ENCODE measurements at places on chromosomes 6 and 20.
A peak's percentile ranks its signal among the peaks of the same experiment; 100 is the strongest.

GRCh38 chr6:27867051-27867944, 44.9 kb downstream of the OR2B2 start:
- DNase-seq = peak; percentile 34

GRCh38 chr6:21780141-21780540, 186.6 kb downstream of the SOX4 start:
- no peak for DNase-seq

GRCh38 chr6:36701401-36701991, 3.9 kb downstream of the RAB44 start:
- DNase-seq = no peak

DNA sequence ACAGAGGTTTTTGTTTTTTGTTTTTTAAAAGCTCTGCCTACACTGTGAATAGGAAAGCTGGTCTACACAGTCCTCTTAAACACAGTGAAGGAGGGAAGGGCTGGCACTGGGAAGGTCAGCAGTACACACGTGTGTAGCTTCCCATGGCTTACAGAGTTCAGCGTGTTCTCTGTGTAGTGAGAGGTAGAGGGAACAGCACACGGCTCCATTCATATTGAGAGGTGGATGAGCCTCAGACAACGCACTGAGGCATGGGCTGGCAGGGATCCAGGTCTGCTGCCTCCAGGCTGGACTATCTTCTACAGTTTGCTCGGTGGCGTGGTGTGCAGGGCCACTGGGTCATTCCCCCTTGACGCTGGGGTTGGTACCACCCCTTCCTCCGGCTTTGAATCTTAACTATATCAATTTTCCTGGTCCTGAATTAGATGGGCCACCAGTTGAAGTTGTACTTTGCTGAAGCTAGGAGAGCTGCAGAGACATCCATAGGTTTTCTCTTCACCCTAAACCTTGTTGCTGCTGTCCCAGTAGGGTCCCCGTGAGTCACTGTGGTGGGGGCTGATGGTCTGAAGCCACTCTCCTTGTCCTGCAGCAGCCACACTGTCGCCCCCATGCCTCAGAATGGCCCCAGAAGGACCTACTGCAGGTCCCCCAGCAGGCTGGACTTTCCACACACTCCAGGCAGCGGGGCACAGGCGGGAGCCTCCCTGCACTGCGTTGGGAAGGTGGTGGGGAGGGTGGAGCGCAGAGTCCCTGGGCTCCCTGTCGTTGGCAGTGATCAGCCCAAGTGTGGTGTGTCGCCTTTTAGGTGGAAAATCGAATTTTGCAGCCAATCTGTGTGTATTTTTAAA, 2.0 kb downstream of the ARFGAP1 start:
- no peak for DNase-seq

GRCh38 chr6:71048320-71049164, 91.7 kb upstream of the B3GAT2 start:
- DNase-seq = no peak

DNA sequence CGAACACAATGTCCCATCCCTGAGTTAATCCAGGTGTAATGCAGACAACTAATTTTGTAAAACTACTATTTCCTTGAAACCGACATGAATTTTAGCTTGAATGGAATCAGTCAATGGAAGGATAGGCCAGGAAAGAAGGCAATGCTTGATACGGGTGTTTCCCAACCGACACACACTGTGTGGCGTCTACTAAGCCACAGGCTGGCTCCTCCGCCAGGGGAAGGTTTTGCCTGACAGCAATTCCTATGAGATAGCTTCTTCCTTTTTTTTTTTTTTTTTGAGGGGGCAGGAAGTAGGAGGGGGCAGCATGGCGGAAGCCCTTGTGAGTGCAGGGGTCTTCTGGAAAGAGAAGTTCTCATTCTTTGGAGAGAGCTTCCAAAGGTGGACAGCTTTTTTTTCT, 12.0 kb upstream of the LAMA4 start:
- no peak for DNase-seq

DNA sequence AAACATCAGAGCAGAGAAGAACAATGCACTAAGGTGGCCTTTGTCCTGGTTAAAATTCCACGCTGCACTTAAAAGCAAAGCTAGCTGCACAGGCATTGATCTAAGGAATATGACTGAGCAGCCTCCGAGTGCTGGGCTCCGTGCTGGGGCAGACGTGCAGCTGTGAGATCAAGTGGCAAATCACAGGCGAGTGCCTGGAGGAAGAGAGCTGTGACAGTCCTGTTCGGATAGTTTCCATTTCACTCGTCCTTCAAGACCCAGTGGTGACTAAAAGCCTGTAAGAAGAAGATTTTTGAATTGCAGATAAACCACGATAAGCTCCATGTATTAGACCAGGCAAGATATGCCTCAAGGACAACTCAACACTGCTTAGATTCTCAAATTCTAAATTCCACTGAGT, 247.9 kb downstream of the ANKRD60 start:
- no peak for DNase-seq

GRCh38 chr6:167759912-167760311, 66.8 kb upstream of the AFDN start:
- DNase-seq = no peak

- no peak for DNase-seq
These were observed 106.4 kb upstream of the ASCC3 start for GRCh38 chr6:100987556-100987955.

DNA sequence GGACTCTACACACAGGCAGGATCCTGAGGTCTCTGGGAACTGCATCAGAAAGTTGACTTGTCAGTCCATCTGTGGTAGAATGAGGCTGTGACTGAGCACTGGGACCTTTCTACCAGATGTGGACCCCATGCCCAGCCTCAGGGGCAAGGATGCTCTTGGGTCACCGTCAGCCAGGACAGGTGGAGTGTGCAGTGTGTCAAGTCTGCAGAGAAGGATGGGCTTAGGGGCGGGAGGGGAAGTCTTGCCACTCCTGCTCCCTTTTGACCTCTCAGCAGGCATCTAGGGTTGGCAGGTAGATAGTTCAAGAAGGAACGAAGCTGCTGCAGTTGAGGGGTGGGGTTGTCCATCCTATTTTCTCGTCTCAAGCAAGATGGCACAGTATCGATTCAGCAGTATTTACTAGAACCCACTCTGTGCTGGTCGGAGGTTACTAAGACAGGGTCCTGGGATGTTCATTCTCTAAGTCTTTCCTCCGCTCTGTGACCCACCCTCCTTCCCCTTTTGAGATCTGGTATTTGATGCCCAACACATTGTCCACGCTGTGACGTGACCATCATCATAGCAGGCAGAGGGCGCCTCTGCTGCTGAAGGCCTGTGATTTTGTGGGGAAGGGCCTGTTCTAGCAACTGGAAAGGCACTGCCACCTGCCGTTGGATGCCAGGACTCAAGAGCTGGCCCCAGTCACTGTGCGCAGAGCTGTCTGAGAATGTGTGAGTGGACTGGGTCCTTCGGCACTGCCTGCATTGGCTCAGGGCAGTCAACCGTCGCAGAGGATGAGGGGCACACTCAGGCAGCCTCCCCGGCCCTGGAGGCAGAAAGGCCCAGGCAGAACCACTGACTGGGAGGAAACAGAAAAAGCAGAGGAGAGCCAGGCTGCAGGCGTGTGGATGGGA, 23.2 kb downstream of the RBCK1 start:
- peak; percentile 88 for DNase-seq

DNA sequence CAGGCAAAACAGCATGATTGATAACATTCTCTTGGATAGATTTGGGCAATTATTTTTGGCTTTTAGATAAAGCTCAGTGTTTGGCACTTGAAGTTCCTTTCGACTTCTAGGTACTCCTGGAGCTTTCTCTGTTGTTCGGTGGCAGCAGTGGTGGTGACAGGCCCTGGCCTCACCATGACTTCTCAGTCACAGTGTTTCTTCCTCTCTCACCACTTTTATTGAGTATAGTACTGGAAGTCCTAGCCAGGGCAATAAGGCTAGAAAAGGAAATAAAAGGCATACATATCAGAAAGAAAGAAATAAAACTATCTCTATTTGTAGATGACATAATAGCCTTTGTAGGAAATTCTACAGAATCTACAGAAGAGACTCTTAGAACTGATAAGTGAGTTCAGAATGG, 101.2 kb upstream of the SIRPG start:
- DNase-seq = no peak

- DNase-seq = no peak
These were observed 34.5 kb upstream of the HBS1L start for GRCh38 chr6:135088818-135089809.

DNA sequence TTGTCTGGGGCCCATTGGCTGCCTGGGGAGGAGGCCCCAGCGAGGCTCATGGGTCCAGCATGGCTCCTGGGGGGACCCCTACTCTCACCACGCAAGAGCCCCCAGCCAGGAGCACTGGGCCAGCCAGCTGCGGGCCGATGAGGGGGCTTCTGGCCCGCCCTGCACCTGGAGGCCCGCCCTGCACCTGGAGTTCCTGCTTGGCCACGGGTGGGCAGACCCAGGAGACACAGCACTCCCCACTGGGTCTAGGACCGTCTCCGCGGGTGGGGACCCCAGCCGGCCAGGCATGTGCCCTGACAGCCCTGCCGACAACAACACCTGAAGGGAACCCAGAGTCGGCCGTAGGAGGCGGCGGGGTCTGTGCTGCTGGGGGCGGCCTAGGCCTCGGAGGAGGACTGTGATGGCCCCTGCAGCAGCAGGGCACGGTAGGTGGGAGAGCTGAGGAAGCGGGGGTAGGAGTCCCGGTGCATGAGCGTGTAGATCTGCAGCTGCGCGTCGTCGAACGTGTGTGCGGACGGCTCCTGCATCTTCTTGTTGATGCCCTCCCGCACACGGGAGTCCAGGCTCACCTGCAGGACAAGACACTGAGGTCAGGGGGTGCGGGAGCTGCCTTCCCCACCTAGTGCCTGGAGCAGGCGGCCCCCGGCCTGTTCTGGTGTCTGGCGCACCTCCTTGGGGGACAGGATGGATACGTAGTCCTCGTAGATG, 5.7 kb downstream of the RGS19 start:
- no peak for DNase-seq

GRCh38 chr6:30689022-30689865, 1.5 kb downstream of the NRM start:
- DNase-seq = no peak

DNA sequence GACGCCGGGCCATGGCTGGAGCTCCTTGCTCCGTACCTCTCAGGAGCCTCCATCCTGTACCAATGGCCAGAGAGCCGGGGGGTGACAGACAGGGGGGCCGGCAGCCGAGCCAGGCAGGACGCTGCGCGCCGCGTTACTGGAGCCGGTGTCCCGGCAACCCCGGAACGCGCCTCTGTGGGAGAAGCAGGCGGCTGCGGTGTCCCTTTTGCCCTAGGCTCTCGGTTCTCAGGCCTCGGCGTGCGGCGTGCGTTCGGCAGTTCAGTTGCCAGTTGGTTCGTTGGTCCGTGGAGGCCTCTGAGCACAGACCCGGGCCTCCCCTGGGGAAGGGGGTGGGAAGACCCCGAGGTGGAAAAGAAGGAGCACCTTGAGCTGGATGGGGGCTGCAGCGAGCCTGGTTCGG, at the start of gene SPATS1:
Gene SPATS1 (plus strand): TSS at position 162 of the 400 bp plus-strand sequence. CDS start 446 bp downstream, outside the sequence.
- DNase-seq = no peak

GRCh38 chr6:123598011-123598410, 38.7 kb downstream of the TRDN start:
- DNase-seq = no peak

GRCh38 chr20:45306431-45306982, at the start of gene RBPJL:
TSS of gene RBPJL (plus strand) at chr20:45306840. CDS start at chr20:45306923, 83 bp downstream.
- DNase-seq = no peak

DNA sequence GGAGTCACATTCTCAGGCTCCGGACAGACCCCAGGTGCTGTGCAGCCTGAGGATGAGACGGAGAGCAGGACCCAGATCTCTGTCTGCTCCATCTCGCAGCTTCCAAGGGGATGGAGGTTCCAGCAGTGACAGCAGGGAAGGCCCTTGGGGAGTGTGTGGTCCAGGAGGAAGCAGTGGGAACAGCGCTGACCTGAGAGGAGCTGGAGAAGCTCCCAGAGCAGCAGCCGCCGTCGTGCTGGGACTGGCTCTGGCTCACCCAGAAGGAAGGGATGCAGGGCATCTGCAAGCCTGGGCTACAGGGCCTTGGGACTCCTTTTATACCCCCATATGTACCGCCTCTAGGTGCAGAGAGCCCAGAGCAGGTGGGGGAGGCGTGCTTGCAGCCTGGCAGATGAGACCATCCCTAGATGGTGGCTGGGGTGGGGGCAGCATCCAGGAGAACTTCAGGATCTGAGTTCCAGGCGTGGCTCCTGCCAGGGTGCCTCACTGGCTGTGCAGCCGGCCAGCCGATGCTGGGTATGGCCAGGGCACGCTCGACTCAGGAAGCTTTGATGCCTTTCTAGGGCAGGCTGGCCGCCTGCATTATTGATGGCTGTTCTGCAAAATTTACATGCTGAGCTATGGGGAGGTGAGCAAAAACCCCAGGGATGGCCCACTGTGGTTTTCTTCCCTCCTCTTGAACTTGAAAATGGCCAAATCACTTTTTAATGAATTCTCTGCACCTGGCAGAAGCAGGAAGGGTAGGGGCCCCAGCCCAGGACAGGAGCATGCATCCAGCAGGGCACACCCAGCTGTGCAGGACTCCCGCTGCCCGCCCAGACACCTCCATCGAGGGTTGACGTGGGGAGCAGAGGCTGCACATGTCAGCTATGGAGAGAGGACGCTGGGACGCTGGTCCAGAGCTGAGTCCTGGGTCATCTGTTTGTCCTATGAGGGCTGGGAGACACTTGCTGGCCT, 179.6 kb downstream of the TAF4 start:
- DNase-seq = no peak

DNA sequence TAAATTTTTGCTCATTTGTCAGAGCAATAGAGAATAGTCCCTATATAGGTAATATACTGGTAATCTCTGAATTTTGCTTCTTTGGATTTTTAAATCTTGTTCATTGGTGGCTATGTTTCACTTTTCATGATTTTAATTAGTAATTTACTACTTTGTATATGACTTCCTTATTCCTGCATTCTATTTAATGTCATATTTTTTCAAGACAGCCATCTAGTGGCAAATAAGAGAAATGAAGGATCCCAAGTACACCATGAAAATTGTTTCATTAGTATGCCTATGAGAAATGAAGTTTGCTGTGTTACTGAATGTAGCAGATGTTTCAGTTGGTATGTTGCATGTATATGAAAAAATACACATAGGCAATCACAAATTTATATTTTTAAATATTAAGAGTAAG, 82.4 kb downstream of the ZNF292 start:
- DNase-seq = peak; percentile 22

- no peak for DNase-seq
These were observed 129.6 kb downstream of the ZDHHC14 start for GRCh38 chr6:157510323-157511188.

DNA sequence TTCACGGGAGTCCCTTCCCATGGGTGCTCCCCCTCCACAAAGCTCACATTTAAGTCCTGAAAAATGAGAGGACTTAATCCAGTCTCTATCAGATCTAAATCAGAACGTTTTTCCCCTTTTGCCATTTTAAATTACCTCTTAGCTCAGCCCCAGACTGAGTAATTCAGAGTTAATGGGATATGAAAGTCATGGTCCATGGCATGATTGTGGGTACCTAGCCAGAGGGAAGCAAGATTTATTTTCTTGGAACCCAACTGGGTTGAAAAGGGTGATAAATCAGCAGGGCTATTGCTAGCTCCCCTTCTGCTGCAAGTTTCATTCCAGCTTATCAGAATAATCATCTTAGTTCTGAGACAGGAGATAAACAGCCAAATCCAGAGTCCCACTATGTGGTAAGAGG, 320.2 kb upstream of the CHD6 start:
- no peak for DNase-seq

GRCh38 chr6:34714663-34715062, 18.1 kb upstream of the ILRUN start:
- no peak for DNase-seq

- DNase-seq = no peak
These were observed 23.1 kb downstream of the ENPP3 start for GRCh38 chr6:131660195-131660594.

- no peak for DNase-seq
These were observed 305.3 kb downstream of the CLIC5 start for GRCh38 chr6:45710304-45710821.
